ENCODE measurements at places on chromosomes 3 and 15.

- DNase-seq, result no peak
Observed at GRCh38 chr3:182967218-182968204, 12.8 kb downstream of the DCUN1D1 start.

DNA sequence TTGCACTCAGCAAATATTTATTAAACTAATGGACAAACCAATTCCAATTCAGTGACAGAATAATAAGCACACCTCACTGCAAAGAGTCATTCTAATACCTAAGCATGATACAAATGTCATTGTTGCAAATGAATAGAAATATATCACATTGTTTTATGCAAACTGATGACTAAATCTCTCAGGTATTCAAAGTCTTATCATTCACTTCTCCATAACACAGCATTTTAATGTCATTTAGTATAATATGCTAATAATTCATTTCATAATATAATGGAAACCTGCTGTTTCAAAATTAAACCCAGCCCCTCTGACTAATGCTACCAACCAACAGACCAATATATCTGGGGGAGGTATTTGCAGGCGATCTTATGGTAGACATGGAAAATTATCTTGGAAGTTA is 71.8 kb downstream of the FGF7 start:
- no peak for DNase-seq

- DNase-seq, result no peak
Observed at GRCh38 chr3:143311096-143311495, 191.5 kb downstream of the CHST2 start.

- no peak for DNase-seq
Observed at GRCh38 chr3:33054100-33055092, 42.5 kb downstream of the GLB1 start.

DNA sequence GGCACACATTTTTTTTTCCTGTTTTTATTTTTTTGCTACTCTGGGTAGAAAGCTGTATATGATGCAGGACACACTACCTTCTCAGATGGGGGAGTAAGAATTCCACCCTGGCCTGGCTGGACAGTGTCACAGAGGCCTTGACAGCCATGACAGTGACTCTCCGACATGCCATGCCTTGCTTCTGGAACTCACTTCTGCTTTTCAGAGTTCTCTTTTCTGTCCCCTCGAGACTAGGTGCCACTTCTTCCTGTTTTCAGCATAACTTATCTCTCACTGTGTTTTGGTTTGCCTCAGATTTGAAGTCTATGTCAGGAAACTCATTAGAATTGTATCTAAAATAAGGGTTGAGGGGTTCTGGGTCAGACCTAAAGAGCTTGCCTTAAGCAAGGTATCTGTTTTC is 69.1 kb upstream of the SEC13 start:
- DNase-seq, result no peak

DNA sequence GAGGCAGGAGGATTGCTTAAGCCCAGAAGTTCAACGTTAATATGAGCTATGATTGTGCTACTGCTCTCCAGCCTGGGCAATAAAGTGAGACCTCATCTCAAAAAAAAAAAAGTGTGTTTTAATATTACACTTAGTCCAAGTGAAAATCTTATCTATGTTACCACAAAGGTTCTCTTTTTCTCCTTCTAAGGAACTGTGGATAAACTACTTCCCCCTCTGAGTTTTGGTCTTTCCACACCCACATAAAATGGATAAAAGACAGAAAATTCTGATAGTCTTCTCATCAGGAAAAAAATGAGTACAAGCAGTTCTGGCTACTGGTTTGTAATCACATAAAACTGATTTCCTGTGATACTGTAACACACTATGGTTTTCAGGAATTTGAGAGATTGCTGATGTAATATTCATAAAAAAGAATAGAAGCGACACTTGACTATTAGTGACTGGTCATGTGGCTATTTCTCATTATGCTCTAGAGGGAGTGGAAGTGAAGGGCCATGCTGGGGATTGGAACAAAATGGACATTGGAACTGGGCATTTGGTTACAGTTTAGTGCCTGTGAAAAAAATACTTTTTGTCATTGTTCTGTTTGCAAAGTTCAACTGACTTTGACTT is 68.2 kb downstream of the RYR3 start:
- no peak for DNase-seq

DNA sequence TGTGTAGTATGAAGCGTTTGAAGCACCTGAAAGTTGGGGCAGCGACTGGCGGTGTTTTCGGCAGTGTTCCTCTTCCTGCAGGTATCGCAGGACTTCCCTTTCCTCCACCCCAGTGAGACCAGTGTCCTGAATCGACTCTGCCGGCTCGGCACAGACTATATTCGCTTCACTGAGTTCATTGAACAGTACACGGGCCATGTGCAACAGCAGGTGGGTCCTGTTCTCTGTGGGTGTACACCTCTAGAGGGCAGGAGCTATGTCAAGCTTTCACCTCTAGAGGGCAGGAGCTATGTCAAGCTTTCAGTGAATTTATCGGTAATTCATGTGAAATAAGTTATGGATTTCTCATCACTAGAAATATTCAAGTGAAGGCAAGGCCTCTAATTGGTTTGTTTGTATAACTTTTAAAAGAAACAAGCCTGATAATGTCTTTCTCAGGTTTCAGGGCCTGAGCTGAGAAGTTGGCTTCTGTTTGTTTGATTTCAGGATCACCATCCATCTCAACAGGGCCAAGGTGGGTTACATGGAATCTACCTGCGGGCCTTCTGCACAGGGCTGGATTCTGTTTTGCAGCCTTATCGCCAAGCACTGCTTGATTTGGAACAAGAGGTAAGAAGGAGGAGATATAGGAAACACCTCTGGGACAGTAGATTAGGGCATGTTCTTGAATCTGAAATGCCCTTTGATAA is 5.3 kb downstream of the TUBGCP4 start:
- peak; percentile 2 for DNase-seq

GRCh38 chr15:101062471-101063171 is 143.5 kb downstream of the LRRK1 start:
- no peak for DNase-seq

- no peak for DNase-seq
Observed at GRCh38 chr3:45106874-45107273, 39.3 kb downstream of the CDCP1 start.

- no peak for DNase-seq
Observed at GRCh38 chr3:65614585-65614984, 424.1 kb downstream of the MAGI1 start.

Measured in NCI-H1436 (cell line).